Tongue (tissue), 3 donors: ENCODE measurements at places on chromosomes 4 and X. TPM values are rescaled to one million over a fixed set of nuclear protein-coding genes. Genes with fewer than 3 reads are reported as not detected.

Gene ADGRG4
- total RNA-seq: 0.10 TPM

DNA sequence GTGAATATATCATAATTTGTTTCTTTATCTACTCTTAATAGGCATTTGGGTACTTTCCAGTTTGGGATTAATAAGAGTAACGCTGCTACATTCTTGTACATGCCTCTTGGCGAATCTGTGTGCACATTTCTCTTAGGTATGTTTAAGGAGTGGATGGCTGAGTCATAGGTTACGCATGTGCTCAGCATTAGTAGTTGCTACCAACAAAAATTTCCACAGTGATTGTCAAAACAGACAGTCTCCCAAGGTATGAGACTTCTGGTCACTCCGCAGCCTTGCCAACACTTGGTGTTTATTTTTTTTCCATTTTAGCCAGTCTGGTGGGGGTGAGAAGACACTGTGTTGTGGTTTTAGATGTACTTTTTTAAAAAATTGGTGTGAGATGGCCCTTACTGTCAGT, 44.6 kb downstream of the FGFBP1 start:
- peak; percentile 31 for DNase-seq

- no peak for DNase-seq
Measured at GRCh38 chr4:187209921-187210613, 486.4 kb upstream of the FAT1 start.

DNA sequence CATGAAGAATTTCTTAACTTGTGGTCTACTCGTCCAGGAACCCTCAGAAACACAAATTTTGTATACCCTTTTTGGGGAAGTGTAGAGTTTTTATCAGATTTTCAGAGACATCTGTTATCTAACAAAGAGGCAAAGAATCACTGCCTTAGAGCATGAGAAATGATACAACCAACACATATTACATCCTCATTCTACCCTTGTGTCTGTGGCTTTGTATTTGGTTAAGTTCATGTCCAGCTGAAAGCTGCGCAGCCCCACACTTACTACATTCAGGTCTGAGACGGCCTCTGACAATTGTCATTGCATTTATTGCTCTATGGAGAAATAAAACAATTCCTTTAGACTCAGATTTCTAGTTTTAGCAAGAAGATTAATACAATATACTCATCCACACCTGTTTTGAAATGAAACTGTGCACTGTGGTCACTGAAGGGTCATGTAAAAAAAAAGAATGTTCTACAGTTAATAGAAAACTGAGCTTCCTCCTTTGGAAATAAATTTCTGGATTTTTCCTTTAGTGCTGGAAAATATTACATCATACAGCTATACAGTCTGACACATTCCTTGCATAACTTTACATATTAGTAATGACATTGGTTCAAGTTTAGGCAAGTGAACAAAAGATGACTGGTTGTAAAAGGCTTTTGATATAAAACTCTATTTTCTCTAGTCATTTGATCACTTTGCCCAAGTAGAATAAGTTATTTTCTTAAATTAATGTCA, 39.8 kb downstream of the GLRB start:
- DNase-seq: peak; percentile 40

- DNase-seq: no peak
Measured at GRCh38 chr4:121706595-121707021, 9.8 kb upstream of the ANXA5 start.

Gene ZNF732
- total RNA-seq: 4.3 TPM

DNA sequence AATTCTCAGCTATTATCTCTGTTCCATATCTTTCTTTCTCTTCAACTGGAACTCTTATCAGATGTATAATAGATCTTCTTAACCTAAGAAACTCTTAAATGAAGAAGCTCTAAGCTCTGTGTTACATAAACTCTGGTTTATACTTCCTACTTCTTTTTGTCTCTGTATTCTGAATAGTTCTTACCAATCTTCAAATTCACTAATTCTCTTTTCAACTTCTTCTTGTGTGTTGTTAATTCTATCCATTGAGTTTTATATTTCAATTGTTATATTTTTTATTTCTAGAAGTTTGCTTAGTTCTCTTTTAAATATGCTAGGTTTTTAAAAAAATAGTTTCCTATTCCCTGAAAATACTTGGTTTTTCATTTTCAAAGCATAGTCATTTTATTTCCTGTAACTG, 13.2 kb upstream of the MMAA start:
- DNase-seq: no peak

Gene IL9R
- not detected for total RNA-seq

DNA sequence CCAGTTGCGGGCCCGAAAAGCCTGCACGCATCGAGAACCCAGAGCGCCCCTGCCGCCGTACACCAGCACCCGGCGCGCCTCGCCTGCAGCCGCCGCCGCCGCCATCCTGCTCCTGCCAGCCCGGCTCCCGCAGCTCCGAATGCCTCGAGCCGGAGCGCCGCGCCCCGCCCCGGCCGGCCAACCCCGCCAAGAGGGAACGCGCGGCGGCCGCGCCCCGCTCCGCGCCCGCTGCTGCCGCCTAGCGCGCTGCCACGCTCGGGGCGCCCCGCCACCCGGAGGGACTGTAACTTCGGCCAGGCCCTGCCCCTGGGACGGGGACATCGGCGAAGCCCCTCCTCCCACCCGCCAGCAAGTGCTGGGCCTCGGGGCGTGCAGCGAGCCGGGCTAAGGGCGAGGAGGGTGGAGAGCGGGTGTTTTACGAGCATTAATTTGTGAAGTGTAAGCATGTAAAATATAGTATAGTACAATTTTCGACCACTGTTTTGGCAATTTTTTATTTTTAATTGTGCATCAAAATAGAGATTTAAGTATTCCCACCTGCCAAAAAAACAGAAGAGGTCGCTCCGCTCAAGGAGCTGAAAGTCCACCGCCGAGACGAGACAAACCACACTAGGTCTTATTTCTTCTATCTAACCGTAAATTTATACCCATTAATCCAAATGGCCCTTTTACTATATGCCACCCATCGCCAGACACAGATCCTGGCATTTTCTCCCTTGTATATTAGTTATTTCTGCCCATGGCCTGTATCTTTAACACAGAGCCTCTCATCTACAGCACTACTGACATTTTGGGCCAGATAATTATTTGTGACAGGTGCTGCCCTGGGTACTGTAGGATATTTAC, at the start of gene QDPR:
TSS of gene QDPR (minus strand) at position 141 of the 846 bp plus-strand sequence. CDS start at position 105, 36 bp downstream.
- peak; percentile 85 for DNase-seq

DNA sequence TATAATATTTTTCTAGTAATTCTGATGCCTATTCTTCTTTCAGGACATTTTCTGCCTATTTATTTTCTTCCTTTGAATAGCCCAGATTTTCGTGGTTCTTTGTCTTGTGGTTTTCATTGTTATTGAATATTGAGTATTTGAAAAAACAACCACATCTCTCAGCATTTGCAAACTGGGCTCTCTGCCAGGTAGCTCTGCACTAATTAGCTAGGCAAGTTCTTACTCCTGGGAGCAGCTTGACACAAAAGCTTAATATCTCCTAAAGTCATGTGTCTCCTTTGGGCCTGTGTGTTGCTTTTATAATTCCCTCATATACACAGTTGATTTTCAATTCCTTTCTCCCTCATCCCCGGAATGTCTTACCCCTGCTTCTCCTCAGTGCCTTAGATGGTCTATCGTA, 413.5 kb upstream of the GRIA3 start:
- no peak for DNase-seq

Gene PHF8
- total RNA-seq: 34.8 TPM

DNA sequence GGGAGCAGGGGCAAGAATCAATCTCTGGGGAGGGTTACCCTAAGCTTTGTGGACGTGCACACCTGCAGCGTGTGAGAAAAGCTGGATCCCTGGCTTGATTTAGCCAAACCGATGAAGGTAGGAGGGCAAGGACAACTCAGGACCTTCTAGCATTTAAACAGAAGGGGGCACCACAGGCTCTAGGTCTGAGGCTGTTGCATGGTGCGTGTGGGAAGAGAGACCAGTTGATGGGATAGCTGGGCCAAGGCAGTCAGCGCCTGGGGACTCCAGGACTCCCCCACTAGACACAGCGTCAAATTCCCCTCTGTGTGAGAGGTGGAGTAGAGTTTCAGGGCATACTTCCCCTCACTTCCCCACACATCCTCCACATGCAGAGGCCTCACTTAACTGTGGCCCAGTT, 4.3 kb downstream of the GABRQ start:
- no peak for DNase-seq

DNA sequence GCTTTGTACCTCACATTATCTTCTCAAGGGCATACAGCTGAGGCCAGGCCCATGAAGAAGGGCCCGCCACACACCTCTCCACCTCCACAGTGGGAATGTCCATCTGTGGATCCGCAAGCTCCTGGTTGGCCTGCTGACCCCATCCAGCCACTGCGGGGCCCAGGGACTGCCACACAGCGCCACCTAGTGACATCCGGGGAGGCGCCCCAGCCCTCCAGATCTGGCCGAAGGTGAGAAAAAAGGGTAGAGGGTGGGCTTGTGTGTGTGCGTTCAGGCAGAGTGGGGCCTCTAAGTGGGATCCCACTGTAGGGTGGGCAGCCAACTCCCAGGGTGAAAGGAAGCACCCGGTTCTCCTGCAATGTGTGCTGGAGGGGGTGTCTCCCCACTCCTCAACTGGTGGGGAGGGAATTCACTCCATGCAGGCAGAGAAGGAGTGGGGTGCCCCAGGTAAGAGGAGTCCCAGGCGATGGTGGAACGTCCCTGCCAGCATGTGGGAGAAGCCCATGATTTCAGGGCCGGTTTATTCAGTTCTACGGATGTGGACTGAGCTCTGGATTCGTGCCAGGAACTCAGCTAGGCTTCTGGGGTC, 117.3 kb downstream of the ENPP6 start:
- peak; percentile 38 for DNase-seq

GRCh38 chr4:114385195-114385985, 213.2 kb upstream of the UGT8 start:
- no peak for DNase-seq

Gene COX7B2
- total RNA-seq: not detected

DNA sequence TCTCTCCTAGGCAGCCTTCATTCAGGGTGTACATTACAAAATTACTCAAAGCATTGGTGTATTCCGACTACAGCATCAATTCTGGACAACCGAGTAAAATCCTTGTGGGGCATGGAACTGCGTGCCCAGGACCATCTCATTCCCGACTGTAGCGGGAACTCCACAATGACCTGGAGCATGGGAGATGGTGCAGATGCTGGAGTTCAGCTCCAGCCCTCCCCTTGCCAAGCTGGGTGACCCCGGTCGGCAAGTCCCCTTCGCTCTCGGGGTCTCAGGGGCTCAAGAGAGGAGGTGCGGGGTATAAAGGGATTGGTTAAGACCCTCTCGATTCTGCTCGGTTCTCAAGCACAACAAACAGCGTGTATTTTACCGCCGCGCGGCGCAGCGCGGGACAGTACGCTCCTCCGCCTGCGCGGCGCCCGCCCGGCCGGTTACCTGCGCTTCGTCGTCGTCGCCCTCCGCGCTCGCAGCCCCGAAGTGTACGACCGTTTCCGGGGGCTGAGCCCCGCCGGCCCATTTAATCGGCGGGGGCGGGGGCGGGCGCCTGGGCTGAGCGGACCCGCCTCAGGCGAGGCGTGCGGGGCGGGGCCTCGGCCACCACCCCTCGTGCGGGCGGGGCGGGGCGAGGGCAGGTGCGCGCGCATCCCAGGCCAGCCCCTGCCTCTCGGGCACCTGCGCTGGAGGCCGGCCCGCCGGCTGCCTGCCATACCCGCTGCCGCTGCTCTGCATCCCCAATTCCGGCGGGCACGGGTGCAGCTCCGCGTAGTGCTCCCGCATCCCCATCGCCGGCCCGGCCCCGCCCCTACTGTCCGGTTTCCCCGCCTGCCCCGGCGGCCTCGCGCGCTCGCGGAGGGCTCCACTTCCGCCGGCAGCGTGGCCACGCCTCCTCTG, at the start of gene G6PD:
TSS of gene G6PD (minus strand) at position 493 of the 891 bp plus-strand sequence. CDS start 691 bp downstream, outside the sequence.
- DNase-seq: peak; percentile 84

DNA sequence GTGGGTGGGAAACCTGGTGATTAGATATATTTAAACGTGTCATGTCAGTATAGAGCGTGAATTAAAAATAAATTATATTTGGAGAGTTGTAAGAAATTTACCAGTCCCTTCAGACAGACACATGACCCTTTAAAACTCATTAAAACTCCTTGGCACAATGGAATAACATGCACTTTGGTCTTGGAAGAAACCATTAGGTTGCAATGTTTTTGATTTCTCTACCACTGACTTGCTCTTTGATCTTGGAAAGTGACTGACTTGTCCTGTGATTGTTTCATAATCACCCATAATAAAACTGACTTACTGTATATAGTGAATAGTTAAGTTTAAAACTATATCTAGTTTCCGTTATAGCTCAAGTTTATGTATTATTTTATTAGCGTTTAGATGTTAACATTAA, 35.8 kb downstream of the FHL1 start:
- DNase-seq: no peak

DNA sequence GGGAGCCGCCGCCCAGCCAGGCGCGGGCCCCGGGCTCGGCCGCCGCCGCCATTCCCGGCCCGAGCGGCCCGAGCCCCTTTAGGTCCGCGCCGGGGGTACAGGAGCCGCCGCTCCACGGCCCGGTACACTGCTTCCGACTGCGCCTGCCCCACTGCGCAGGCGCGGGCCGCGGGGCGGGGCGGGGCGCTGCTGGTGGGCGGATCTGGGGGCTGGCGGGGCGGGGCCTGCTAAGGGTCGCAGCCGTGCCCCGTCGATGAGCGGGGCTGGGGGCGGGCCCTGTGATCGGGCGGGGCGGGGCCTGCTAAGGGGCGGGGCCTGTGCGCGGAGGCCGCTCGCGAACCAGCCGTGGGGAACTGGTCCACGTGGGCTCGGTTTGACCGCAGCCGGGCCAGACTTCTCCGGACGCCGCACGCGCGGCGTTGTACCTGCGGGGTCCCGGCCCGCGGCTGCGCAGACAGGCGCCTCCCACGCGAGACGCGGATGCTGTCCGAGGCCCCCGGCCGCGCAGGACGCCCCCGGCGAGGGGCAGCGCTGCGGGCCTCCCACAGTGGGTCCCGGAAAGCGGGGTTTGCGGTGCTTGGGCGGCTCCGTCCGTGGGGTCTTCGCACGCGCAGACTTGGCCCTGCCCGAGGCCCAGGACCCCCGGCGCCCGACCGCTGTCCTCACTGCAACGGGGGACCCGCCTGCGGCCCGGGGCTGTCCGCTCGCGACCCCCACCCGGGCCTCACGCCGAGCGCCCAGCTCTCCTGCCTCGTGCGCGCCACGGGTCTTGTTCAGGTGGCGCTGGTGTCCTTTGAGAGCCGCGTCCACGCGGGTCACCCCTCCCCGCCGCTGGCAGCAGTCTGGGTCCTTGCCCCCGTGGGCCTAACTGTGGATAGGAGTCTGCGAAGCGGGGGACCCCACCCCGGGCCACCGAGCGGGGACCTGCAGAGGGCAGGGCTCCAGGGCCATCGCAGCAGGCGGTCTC, at the start of gene DGKQ:
TSS of gene DGKQ (minus strand) at position 139 of the 967 bp plus-strand sequence. CDS start at position 52, 87 bp downstream.
- peak; percentile 93 for DNase-seq

Gene CT83
- not detected for total RNA-seq

Gene IDH3G
- 61.1 TPM for total RNA-seq

Gene MSL3
- 19.9 TPM for total RNA-seq

- no peak for DNase-seq
Measured at GRCh38 chrX:25020905-25021449, 5.2 kb upstream of the ARX start.

Gene RBM3
- total RNA-seq: 141 TPM

DNA sequence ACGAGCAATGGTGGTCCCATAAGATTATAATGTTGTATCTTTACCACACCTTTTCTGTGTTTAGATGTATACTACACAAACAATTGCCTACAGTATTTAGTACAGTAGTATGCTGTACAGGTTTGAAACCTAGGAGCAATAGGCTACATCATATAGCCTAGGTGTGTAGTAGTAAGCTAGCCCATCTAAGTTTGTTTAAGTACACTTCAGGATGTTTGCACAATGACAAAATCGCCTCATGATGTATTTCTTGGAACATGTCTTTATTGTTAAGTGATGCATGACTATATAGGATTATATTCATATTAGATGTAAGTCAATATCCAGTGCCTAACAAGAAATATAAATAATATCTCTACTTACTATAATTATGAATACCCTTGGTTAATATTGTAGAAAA, 104.6 kb downstream of the SLC10A6 start:
- peak; percentile 12 for DNase-seq
